ENCODE measurements at places on chromosomes 4 and X. TPM values are rescaled to one million over a fixed set of nuclear protein-coding genes. Genes with fewer than 3 reads are reported as not detected.

The TMPRSS11D gene
- total RNA-seq: not detected

The PDE6B gene
- 1.4 TPM for total RNA-seq

The SMIM43 gene
- 1.0 TPM for total RNA-seq

The HTR2C gene
- total RNA-seq: not detected

The NWD2 gene
- not detected for total RNA-seq

The SPP1 gene
- total RNA-seq: 7.8 TPM

The CTPS2 gene
- 5.3 TPM for total RNA-seq

The COX7B2 gene
- not detected for total RNA-seq

The SLC34A2 gene
- 1.8 TPM for total RNA-seq

The MAGED1 gene
- total RNA-seq: 222 TPM

The CNOT6L gene
- 4.8 TPM for total RNA-seq

The GABRE gene
- total RNA-seq: 20.4 TPM

The SNX12 gene
- 46.2 TPM for total RNA-seq

The TAF7L gene
- not detected for total RNA-seq

The GPR34 gene
- not detected for total RNA-seq

The CHRDL1 gene
- total RNA-seq: 3.5 TPM

The GYPA gene
- not detected for total RNA-seq

The FGF13 gene
- total RNA-seq: 0.35 TPM

The P2RY10 gene
- total RNA-seq: not detected

The TLR2 gene
- 0.35 TPM for total RNA-seq

The TRIML2 gene
- total RNA-seq: not detected

The EVC gene
- 29.2 TPM for total RNA-seq

The GAB3 gene
- total RNA-seq: 4.6 TPM

The MUC7 gene
- total RNA-seq: not detected

The OPN1MW2 gene
- not detected for total RNA-seq

The DGAT2L6 gene
- total RNA-seq: not detected

The GAGE12H gene
- not detected for total RNA-seq

The NAA11 gene
- total RNA-seq: not detected

The SSX4B gene
- not detected for total RNA-seq

The WAS gene
- not detected for total RNA-seq

The AWAT2 gene
- total RNA-seq: not detected

The CCSER1 gene
- not detected for total RNA-seq

The TGIF2LX gene
- total RNA-seq: not detected

The GAGE13 gene
- not detected for total RNA-seq

The SMIM31 gene
- not detected for total RNA-seq

The NPFFR2 gene
- not detected for total RNA-seq

The ADH1C gene
- 10.9 TPM for total RNA-seq

The CAPN6 gene
- total RNA-seq: not detected

The PDCL2 gene
- total RNA-seq: not detected

The ZFP92 gene
- 0.58 TPM for total RNA-seq

The SFRP2 gene
- total RNA-seq: 11.3 TPM

The NHSL2 gene
- 2.0 TPM for total RNA-seq

Measured in pericardium fibroblast (primary cell).